ENCODE measurements at places on chromosomes 7 and 10.

DNA sequence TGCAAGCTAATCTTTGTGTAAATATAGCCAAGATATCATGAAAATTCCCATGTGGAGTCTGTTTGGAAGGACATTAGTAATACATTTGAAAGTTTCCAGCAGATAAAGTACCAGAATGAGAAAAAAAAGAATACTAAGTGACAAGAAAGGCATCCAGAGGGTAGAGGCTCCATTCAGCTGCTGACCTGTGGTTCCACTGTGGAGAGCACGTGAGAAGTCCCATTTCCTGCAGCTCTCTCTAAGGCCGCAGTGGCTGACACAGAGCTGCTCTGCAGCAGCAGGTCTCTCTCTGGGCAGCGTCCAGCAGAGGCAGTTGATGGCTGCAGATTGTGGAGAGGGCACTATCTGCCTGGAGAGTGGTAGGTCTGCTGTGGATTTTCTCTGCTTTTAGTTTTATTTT is 100.1 kb upstream of the TMEM72 start:
- DNase-seq: no peak

GRCh38 chr10:25701652-25702051 is 232.4 kb upstream of the MYO3A start:
- peak; percentile 89 for DNase-seq

GRCh38 chr7:23471106-23471859 is 992 bp upstream of the IGF2BP3 start:
- DNase-seq: peak; percentile 50

DNA sequence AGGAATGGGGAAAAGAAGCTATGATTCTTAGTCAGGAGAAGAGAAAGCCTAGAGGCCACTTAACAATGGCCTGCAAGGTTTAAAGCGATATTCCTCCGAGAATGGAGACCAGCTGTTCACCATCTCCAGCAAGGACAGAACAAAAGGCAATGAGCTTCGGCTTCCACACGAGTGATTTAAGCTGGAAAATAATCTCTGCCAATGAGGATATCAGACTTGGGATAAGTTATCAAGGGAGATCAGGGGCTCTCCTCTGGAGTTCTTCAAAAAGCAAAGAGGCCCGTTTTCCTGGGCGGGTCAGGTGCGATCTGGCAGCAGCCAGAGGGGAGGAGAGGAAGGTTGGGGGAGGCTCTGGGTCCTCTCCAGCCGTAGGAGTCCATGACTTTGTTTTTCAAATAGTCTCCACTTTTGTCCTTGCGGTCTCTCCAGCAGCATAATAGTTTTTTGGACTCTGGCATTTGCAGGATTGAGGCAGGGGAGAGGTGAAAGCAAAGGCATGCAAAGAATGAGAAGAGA is 211.3 kb downstream of the SKIDA1 start:
- DNase-seq: no peak

DNA sequence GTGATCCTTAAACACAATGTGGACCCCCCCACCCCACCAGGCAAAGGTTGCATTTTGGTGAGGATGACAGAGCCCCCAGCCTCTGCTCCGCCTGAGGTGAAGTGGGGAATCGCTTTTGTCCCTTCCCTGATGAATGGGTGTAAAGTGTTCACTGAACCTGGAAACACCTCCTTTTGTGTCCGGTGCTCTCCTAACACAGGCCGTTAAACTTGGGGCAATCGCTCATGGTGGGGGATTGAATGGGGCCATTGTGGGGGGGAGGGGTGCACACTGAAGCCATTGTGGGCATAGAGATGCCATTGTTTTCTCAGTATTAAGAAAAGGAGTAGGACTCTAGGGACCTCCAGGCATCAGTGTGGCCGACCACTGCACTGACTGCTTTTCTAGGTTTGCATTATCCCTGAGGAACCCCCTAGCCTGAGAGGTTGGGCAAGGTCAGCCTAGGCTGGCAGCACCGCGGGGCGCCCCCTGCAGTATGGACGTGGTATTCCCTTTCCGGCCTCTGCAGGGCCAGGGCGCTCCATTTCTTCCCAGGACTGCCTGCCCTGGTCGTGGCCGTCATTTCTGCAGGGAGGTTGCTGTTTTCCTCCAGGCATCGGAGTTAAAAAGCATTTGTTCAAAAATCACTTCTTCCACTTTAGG is 158.3 kb downstream of the TCF7L2 start:
- DNase-seq: no peak
